Small intestine (tissue), 16 donors: ENCODE measurements at places on chromosomes 4 and X.

DNA sequence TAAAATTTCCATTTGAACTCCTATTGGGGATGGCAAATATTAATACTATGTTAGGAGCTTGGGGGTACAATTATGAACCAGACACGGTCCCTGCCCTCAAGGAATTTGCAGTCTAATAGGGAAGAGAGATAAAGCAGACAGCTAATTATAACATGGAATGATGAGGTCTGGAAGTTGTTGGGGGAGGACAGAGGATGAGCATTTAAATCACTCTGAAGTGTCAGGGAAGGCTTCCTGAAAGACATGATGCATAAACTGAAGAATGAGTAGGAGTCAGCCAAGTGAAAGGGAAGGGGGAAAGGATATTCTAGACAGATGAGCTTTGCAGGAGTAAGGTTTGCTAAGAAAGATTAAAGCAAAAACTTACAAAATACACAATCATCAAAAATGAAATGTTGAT is 15.9 kb downstream of the PLAC1 start:
- no peak for DNase-seq

- peak; percentile 45 for DNase-seq
These were observed 30.9 kb upstream of the FAM156A start for GRCh38 chrX:52988985-52989917.

- DNase-seq = no peak
These were observed 162.2 kb downstream of the DCHS2 start for GRCh38 chr4:154329268-154329868.

- no peak for DNase-seq
These were observed 47.0 kb upstream of the DHRSX start for GRCh38 chrX:2547736-2548135.

GRCh38 chr4:106246441-106246840 is 69.6 kb downstream of the TBCK start:
- DNase-seq = no peak

DNA sequence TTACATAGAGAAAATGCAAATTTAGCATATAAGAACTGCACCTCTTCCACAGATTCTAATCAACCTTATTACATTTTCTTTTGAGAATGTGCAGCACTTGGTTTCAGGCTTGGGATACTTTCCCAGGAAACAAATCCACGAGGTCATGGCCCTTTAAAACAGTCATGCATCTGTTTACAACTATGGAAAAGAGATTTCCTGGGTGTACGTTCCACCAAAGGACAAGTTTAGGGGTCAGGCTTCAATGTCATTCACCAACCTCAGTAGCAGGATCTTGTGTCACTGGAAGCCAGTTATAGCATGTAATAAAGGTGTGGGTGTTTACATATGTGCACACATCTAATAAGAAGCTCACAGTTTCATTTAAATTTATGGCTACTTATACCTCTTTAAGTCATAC is 30.7 kb downstream of the EREG start:
- peak; percentile 27 for DNase-seq

GRCh38 chrX:108020631-108021030 is 24.2 kb upstream of the VSIG1 start:
- peak; percentile 12 for DNase-seq

DNA sequence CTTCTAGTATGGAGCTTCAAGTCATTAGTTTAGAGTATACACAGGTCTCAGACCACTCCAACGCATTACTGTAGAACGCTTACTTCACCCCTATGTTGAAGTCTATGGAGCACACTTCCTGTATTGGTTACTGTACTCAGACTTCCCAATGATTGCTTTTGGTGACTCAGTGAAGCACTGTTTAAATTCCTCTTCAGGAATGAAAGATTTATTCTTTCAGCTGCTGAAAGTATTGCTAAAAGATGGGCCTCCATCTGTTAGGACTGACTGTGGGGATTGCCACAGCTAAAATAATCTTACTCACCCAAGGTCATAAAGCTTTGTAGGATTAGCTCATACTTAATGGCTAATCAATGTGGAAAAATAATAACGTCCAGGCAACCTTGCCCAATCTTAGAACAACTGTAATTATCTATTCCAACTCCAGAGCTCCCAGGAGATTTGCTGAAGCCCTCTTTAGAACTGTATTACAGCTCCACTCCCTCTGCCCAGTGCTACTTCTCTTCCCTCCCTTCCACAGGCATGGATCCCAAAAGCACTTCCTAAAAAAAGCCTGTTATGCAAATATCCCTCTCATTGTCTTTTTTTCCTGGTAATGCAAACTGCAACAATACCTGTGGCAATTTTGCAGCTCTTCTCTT is 281.9 kb upstream of the HS3ST1 start:
- no peak for DNase-seq

GRCh38 chr4:186826846-186827533 is 103.3 kb upstream of the FAT1 start:
- no peak for DNase-seq

GRCh38 chr4:57425610-57426009 is 315.4 kb upstream of the IGFBP7 start:
- DNase-seq = no peak

GRCh38 chr4:110287130-110287529 is 88.7 kb upstream of the ELOVL6 start:
- DNase-seq = no peak

- DNase-seq = peak; percentile 0
These were observed 23.7 kb upstream of the FAM47B start for GRCh38 chrX:34918856-34919255.

DNA sequence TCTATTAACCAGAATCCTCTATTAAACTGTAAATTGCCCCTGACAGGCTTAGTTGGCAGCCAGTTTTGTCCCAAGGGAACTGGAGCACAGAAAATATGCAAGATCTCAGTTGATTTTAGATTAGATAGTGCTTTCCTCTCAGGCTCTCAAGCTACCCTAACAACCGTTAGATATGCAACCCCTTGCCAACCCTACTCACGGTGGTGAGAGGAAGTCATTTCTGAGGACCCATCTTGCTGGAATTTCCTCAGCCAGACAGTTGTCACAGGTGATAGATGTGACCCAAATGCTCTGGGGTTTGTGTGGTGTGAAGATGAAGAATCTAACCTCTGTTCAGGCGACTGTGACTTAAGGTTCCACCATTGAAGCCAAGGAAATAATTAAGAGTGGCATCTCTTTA is 447.1 kb downstream of the MID1IP1 start:
- no peak for DNase-seq

GRCh38 chrX:135421932-135422809 is at the start of gene SMIM10L2A:
Gene SMIM10L2A, plus strand, starts transcription at chrX:135421944. Its CDS starts 188 bp downstream, at chrX:135422132.
- no peak for DNase-seq

DNA sequence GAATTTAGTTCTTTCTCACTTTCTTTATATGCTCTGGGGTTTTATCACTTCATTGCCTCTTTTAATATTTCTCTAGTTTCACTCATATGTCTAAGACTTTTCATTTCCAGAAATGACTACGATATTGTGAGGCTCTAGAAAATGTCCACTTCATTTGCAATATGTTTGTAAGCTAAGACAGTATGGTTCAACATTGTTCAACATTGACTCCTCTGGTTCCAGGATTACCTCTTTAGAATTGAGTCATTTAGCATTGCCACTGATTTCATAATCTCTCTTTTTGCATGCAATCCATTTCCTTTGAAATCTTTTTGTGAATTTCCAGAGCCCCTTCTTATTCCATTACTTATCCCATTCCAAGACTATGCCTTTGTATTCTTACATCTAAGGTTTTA is 32.3 kb downstream of the BBS12 start:
- DNase-seq = no peak

- DNase-seq = no peak
These were observed 219.3 kb upstream of the LDB2 start for GRCh38 chr4:17117746-17118145.

DNA sequence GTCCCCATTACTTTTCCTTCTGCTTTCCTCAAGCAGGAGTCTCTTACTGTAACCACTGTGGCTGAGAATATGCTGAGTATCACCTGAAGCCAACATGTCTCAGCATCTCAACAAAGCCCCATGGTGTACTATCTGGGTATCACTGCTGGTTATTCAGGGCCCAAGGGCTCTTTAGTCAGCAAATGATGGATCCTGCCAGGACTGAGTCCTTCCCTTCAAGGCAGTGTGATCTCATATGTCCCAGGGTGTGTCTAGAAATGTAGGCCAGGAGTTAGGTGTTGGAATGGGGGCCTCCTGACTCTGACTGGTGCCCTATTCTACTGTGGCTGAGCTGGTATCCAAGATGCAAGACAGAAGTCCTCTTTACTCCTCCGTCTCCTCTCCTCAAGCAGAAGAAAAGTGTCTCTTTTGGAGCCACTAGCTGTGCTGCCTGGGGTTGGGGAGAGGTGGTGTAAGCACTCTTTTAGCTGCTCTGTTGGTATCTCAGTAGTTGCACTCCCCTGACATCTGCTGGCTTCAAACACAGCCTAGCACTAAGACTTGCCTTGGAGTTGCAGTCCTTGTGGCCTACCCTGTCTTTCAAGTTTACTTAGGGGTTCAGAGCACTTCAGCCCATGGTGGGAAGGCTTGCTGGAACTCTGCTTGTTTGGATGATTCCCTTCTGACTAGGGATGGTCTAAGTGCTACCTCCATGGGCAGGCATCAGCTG is 28.6 kb downstream of the OCIAD2 start:
- DNase-seq = no peak

- DNase-seq = peak; percentile 86
These were observed 69.2 kb upstream of the GRID2 start for GRCh38 chr4:92234393-92235176.

- no peak for DNase-seq
These were observed 33.3 kb upstream of the CXCL6 start for GRCh38 chr4:73803213-73803612.

- no peak for DNase-seq
These were observed 4.6 kb upstream of the FGFRL1 start for GRCh38 chr4:1006856-1007255.

GRCh38 chrX:51776851-51777250 is 33.6 kb downstream of the GSPT2 start:
- DNase-seq = no peak
